Mesenchymal stem cell (in vitro differentiated cells and primary cell): ENCODE measurements at places on chromosomes 5 and 9.

DNA sequence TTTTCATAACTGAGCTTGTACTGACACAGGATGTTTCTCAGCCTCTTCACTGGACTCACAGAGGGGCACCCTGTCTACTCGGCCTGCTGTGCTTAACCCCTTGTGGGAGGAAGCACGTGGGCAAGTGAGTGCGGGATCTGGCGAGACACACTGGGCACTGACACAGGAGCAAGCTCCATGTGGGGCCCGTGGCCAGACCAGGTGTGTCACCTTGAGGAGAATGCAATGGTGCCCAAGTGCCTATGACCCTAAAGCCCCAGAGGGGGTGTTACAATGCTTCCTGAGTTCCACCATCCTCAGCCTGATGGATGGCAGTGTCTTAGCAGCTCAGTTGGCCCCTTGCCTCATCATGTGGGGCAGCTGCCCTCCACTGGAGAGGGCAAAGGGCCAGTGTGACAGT lies 128.9 kb downstream of the ALDH1A1 start:
- no peak for DNase-seq

DNA sequence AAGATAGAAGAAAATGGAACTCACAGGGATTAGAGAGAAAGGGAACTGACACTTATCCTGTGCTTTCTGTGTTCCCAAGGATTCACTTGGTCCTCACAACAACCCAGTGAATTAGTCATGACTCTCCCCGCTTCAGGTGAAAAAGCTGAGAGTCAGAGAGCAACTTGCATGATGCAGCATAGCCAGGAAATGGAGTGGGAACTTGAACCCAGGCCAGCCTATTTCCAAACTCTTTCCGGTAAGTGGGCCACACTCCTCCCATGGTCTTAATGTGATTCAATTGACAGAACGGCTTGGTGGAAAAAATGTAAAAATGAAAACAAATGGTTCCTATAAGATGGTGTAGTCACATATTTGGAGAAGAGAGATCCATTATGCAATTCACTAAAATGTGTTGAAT lies 45.9 kb upstream of the CEMIP2 start:
- no peak for DNase-seq

DNA sequence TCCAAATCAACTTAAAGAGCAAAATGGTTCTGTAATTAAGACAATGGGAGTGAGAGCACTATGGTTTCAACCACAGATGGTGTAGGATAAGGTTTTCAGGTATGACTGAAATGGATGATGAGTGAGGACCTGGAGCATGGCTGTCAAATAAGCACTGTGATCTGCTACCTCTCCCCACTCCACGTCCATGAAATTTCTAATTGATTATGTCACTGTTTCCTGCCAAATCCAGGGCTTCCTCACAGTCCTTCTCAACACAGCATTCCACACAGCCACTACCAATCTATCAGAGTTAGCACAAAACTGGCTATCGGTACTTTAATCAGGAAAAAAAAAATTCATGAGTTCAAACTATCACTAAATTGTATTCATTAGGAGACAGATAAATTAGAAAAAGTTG lies 420.4 kb upstream of the WWC1 start:
- no peak for DNase-seq

DNA sequence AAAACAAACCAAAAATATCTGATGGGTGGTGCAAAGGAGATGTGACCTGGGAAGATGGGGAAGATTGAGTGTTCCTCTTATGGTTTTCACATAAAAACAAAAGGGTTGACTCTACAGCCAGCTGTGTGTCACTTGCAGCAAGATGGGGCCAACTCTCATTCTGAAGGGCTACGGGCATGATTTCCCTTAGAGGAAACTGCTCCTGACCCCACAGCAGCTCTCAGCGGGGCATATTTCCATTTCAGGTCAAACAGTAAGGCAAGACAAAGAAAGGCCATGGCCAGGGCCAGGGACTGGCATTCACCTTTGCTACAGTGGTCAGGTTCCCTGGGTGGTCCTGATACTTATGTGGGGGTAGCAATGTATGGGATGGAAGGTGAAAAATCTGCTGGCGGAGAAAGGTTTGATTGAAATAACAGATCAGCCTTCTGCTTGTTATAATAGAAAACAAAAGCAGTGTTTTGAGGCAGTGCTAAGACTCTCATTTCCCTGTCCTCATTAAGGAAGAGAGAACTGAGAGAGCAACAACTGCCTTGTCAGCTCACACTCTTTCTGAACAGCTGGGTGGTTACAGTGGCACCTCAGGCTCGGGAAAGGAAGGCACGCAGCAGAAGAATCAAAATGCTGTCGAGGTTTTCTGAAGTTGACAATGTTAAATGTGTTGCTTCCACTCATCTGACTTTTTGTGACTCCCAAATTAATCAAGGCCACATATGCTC lies 120.7 kb upstream of the PCA3 start:
- DNase-seq: no peak

- DNase-seq: no peak
These were observed 67.1 kb downstream of the LNPEP start for GRCh38 chr5:97002983-97003382.

GRCh38 chr9:72187121-72187695 lies 38.0 kb downstream of the GDA start:
- DNase-seq: no peak
